ENCODE measurements at places on chromosomes 6 and 20. TPM values are rescaled to one million over a fixed set of nuclear protein-coding genes. Genes with fewer than 3 reads are reported as not detected.

DNA sequence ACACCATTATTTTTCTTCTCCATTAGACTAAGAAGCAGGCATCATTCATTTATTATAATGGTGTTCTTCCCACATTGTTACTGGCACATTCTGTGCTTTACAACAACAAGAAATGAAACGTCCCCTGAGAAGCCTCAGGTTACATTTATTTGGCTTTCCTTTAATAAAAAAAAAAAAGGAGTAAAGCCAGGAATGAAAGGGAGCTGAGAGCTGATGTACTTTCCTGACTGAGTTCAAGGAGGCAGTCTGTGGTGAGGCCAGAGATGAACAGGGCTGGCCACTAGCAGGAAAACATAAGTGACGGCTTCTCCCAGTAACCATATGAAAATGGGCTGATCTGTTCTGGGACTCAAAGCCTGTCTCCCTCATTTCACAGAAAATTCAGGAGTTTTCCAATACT, 742.1 kb downstream of the MAFB start:
- no peak for DNase-seq

GRCh38 chr6:33761922-33762629, 15.4 kb upstream of the IP6K3 start:
- DNase-seq = no peak

GRCh38 chr20:20524756-20525155, 156.9 kb downstream of the INSM1 start:
- no peak for DNase-seq

The POPDC3 gene
- not detected for polyA plus RNA-seq

The GNRH2 gene
- not detected for polyA plus RNA-seq

DNA sequence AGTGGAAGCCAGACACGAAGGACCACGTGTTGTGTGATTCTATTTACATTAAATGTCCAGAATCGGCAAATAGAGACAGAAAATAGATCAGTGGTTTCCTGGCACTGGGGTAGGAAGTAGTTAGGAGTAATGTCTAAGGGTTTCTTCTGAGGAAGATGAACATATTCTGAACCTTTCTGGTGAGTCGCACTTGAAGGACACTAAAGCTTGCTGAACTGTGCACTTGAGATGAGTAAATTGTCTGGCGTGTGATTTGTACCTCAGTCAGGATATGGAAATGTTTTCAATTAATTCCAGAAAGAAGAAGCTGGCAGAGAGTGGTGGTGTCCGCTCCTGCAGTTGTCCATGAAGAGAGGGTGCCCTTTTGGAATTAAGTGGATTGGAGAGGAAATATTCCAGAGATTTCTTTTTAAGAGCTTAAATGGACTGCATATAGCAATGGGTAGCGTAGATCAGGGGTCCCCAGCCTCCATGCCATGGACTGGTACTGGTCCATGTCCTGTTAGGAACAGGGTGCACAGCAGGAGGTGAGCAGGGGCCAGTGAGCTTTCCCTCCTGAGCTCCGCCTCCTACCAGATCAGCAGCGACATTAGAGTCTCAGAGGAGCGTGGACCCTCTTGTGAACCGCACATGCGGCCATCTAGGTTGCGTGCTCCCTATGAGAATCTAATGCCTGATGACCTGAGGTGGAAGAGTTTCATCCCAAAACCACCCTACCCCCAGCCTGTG, 12.4 kb upstream of the KIF25 start:
- DNase-seq = no peak

DNA sequence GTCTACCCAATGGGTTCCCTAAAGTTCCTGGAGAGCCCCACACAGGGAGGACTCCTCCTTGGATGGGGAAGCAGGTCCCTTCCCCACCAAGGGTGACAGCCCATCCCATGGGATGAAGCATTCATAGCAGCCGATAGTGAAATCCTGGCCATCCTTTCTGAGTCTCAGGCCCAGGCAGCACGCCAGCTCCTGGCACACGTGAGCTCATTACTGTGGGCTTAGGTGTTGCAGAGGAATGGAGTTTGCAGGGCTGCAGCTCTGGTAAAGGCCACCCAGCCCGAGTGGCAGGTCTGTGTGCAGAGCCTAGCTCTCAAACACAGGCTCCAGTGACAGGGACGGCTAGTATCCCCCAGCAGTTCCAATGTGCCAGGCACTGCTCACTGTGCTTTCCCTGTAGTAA, 31.0 kb downstream of the SIRPA start:
- no peak for DNase-seq

The B3GALT4 gene
- polyA plus RNA-seq = 14.5 TPM

GRCh38 chr20:38460040-38460623, 12.5 kb upstream of the RALGAPB start:
- no peak for DNase-seq

DNA sequence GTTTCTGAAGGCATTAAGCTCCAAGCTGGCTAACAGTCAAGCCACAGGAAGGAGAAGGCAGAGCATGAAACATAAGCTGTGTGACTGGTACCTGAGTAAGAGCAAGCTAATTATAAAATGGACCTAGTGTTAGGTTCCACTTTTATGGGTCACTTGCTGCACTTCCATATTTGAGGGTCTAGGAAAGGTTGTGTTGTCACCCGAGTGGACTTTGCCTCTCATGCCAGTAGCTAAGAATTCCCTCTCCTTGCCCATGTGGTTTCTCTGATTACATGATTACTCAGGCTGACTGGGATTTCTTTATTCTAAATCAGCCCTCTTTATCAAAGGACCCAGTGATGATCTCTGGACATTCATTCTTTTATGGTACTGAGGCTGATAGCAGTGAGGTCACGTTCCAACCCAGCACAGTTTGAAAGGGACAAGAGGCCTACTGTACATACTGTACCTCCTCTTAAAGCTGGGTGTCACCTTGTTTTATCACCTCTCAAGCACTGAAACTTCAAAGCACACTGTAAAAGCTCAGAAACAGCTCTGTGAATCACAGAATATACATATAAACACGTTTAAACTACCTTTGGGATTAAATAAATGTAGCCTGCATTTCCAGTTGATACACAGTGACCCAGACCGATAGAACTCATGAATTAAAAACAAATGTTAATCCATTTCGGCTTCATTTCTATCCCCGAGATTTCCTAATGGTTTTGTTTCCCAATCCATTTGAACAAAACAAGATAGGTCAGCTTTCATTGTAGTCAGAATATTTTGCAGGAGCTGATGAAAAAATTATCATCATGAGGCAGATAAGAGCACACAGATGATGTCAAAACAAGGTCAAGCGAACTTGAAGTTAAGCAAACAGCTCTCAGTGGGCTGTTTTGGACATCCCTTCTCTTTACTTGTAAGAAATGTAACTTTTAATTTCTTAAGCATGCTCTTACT, 96.5 kb downstream of the ALDH8A1 start:
- DNase-seq = no peak

The ZBTB46 gene
- polyA plus RNA-seq = 0.06 TPM

The CYP39A1 gene
- polyA plus RNA-seq = not detected

DNA sequence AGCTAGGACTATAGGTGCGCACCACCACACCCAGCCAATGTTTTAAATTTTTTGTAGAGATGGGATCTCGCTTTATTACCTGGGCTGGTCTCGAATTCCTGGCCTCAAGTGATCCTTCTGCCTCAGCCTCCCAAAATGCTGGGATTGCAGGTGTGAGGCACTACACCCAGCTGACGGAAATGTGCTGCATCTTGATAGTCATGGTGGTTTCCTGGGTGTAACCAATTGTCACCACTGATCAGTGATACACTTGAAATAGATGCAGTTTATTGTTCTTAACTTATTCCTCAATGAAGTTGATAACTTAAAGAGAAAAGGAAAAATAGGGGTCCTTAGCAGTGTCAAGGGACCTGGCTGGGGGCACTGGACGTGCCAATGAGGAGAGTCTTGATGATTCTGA, 92.4 kb downstream of the PPP1R14C start:
- DNase-seq = no peak

GRCh38 chr20:63377951-63378381, 16.8 kb upstream of the CHRNA4 start:
- DNase-seq = no peak

DNA sequence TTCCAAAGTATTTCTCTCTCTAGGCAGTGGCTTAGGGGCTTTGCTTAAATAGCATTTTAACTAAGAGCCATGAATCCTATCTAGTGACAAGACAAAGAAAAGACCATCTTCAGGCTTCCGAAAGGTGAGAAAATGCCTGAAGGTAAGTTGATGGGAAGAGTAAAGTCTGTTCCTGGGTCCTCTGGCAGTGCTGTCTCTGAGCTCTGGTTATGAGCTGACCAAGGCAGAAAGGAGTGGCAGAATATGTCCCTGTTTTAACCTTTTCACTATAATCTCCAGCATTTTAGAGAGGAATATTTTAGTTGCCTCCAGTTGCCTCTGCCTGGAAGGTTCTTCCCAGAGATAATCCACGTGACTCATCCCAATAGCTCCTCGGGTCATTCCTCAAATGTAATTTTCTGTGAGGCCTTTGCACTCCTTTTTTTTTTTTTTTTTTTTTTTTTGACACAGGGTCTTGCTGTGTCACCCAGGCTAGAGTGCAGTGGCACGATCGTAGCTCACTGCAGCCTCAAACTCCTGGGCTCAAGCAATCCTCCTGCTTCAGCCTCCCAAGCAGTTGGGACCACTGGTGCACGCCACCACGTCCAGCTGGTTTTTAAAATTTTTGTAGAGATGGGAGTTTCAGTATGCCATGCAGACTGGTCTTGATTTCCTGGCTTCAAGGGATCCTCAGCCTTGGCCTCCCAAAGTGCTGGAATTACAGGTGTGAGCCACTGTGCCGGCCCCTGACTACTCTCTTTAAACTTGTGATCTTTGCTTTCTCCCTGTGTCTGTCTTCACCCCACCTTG, 3.7 kb upstream of the ARMH2 start:
- DNase-seq = no peak

The DOP1A gene
- 2.9 TPM for polyA plus RNA-seq

DNA sequence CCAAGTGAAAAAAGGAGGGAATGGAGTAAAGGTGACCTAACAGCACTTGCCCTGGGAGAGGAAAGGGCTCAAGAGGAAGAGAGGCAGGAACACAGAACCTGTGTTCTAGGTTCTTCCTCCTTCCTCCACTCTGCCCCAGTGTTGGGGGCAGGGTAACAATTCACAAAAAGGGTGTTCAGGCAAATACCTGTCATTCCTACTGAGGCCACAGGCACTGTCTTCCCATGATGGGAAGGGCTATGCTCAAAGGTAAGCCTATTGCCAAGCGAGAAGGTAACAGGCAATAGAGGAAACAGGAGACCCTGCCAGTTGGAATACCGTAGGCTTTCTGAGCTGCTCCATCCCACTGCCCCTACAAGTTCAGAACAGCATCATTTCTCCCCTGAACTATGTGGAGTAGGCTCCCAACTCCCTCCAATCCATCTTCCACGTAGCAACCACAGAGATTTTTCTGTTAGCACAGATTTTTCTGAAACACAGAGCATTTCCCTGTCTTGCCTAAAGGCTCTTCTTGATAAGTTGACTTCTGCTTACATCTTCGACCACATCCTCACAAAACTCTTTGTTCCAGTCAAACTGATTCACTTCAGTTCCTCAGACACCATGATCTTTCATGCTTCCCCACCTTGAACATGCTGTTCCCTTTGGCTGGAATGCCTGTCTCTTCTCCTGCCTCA, 2.7 kb downstream of the AGPAT1 start:
- no peak for DNase-seq

- DNase-seq = no peak
These were observed 291.6 kb downstream of the SOX4 start for GRCh38 chr6:21885111-21885510.

GRCh38 chr6:160068346-160068745, 53.3 kb upstream of the SLC22A1 start:
- DNase-seq = no peak

The BEND6 gene
- 0.34 TPM for polyA plus RNA-seq

DNA sequence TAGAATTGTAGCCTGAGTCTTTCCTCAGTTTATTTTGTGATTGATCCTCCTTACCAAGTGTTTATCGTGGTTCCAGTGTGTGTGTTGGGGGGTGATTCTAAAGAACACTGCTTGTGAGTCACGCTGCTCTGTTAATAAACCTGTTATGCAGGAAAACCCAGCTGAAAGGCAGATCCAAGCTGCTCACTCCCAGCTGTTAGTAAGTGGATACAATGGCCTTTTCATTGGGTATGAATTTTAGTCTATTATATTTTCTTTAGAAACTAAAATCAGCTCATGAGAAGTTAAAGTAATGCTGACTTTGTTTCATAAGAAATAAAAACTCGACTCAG, 12.2 kb upstream of the DSTN start:
- no peak for DNase-seq

DNA sequence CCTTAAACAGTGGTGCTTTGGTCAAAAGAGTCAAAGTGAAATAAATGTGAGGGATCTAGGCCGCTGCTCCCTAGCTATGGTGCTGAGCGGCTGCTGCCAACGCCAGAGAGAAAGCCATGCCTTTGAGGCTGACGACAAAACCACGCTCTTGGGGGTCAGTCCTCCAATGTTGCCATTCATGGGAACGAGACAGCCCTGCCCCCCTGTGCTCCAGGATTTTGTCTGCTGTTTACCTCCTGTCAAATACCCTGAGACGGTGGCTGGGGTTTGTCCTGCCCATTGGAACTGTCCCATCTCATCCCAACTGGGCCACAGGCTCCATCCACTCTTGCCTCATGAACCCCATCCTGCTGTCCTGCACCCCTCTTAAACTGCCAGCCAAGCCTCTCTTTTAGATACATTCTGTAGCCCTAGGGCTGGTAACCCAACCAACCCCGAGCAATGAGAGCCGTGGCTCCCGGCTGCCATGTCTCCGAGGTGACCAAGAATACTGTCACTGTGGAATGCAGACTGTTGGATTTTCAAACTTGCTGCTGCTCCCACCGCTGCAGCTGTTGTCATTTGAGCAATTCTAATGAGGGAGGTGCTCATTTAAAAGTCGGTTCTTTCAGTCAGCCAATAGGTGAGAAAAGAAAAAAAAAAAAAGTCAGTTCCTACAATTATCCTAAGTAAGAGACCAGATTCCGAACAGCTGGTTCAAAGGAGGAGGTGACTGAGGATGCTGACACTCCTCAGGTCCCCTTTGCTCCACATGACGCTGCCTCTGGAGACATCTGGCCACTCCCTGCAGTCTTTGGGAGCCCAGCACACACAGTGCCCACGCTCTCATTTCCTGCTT, 73.1 kb upstream of the QKI start:
- no peak for DNase-seq

DNA sequence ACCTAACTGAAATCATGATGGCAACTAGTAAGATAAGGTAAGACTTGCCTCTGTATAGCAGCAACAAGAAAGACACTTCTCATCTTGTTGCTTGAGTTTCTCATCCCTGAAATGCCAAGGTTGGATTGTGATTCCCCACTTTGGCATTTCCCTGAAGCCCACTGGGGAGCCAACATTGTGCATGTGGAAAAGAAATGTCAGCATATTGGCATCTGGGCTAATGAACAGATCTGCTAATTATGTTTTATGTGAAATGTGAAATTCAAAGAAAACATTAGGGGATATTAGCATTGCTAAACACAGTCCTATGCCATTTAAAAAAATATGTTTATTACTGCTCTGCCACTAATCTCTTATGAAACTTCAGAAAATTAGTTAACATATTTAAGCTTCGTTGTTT, 126.3 kb upstream of the PCSK2 start:
- DNase-seq = no peak

Measured in naive thymus-derived CD8-positive, alpha-beta T cell (primary cell).